AG20443 (cell line): ENCODE measurements at places on chromosomes 12 and 14.

DNA sequence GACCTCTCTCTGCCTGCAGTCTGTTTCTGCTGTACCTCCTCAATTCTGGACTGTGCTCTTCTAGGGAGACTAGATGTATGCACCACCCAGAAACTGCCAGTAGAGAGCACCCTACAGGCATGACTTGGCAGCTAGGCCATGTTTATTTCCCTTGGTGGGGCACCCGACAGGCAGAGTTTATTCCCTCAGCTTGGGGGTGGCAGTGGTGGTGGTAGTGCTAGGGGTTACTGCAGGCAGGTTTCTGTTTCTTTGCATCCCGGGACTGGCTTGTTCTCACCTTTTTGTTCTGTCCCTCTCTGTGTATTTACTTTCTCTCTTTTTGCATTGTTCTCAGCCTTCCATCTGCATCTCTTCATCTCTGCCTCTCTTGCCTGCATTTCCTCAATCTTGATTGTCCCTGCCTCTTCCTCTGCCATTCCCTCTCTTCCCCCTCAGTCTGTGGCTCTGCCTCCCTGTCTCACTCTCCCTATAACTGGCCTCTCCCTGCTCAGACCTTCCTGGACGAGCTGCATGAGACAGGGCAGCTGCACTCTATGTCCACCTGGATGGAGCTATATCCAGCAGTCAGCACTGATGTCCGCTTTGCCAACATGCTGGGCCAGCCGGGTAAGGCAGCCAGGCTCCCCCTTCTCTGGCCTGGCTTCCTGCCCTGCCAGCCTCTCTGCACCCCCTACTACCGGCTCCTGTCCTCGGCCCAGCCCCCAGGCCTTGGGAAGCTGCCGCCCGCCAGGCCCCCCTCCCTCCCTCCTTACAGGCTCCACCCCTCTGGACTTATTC, 13.8 kb downstream of the PRPF40B start:
- DNase-seq = peak; percentile 83

DNA sequence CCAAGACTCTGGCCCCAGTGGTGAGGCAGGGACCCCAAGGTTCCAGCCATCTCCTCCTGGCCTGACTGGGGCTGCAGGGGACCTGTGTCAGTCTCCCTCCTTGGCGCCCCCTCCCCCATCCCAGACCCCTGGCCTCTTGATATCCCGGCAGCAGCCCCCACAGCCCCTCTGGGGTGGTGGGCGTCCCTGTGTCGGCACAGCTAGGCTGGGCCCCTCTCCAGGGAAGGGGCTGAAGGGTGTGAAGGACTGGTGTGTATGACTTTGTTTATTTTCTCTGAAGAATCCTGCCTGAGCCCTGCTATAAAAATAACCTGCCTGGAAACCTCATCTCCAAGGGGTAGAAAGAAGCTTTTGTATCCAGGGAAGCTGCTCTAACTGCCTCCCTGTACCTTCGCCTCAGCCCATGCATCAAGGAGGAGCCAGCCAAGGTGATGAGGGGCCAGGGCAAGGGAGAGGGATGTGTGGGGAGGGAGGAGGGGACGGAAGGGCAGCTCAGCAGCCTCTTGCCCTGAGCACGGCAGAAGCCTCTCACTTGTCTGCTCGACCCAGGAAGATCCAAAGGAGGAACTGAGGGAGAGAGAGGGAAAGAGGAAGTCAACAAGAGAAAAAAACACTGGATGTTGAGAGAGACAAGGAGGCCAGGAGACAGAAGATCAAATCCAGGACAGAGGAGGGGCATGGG, 25.4 kb upstream of the COL2A1 start:
- DNase-seq = no peak

DNA sequence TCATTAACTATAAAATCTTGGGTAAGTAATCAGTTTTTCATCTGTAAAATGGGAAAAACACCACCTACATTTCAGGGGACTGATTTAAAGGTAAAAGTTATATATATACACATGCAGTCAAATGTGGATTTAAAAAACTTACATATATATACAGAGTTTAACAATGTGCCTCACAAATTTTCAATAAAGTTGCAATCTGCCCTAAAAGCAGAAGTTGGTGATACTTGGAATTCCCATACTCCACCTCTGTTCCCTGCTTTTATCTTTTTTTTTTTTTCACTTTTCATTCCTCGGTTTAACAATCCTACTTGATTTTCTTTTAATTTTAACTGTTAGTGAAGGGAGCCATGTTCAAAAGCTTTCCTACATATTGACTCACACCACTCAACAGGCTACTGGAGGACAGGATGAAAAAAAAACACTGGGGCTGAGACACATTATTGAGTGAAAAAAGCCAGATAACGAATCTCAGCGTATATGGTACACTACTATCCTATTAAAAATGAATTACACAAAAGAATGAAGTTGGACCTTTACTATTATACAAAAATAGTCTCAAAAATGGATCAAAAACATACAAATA, 24.3 kb downstream of the SPPL3 start:
- no peak for DNase-seq

- DNase-seq = no peak
These were observed 7.0 kb downstream of the MLF2 start for GRCh38 chr12:6745741-6746525.

- no peak for DNase-seq
These were observed 13.5 kb upstream of the GPATCH2L start for GRCh38 chr14:76138119-76138757.
